ENCODE measurements at places on chromosomes 3 and 15. TPM values are rescaled to one million over a fixed set of nuclear protein-coding genes. Genes with fewer than 3 reads are reported as not detected.

Gene A4GNT
- not detected for total RNA-seq

Gene GABRA5
- 0.31 TPM for total RNA-seq

Gene SLC2A2
- total RNA-seq = not detected

Gene KCNMB2
- not detected for total RNA-seq

Gene CCR8
- total RNA-seq = 2.2 TPM

Gene TMEM212
- total RNA-seq = not detected

Gene ADCY5
- not detected for total RNA-seq

Gene WNT5A
- 0.42 TPM for total RNA-seq

Data from mononuclear cell (primary cell).